ENCODE measurements at places on chromosomes 5 and 9.

- no peak for DNase-seq
These were observed 294.2 kb upstream of the CYLC2 start for GRCh38 chr9:102700936-102701335.

DNA sequence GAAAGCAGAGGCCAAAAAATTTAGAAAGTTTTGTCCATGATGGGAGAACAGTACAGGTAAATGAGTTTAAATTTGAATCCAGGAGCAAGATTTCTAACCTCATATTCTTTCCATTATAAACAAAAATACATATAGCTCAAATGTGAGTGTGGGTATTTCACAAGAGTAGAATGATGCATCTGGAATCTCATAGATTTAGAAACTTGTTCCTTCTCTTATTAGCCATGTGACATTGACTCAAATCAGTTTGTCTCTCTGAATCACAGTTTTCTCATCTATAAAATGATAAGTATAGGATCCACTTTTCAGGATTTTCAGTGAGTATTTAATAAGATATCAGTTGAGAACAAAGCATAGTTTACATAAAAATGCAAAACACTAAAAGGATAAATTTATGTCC is 436.3 kb upstream of the PAPPA start:
- DNase-seq = no peak

DNA sequence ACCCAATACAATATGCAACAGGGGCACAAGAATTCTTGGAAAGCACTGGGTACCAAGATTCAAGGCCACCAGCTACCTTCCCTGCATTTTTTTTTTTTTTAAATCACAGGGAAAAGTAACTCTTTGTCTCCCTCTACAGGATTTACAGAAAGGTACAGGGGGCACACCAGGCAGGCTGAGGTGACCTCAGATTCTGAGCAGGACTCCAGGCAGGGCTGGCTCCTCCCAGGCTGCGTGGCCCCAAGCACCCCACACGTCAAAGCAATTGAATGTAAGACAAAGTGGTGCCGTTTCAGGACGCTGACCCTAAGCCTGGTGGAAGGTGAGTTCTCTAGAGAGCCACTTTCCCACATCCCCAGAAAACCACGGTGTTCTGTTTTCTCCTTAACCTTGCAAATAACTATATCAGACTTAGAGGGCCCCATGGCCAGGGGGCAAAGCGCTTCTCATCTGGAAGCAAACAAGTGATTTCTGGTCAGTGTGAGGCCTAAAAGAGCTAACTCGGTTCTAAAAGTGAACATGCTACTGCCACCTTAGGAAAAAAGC is 222.6 kb downstream of the ROR2 start:
- DNase-seq = no peak

DNA sequence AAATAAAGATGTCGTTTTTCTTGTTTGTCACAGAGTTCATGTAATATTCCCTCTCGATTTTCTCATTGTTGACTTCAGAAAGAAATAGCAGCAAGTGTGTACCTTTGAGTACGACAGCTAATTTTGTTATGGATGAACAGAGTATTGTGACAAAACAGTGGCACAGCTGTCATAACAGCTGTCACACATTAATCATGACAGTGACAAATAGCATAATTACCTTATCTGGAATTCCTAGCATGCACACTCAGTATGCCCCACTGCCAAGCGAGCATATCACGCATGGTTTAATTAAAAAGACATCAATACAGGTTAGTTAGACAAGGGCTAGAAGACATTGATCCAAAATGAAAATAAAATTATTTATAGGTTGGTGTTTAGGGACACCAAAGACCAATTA is 375.1 kb downstream of the SPATA31D1 start:
- peak; percentile 50 for DNase-seq

- DNase-seq = no peak
These were observed 57.9 kb downstream of the ARHGAP26 start for GRCh38 chr5:142827934-142828576.

GRCh38 chr5:73709536-73710129 is 83.6 kb downstream of the ARHGEF28 start:
- no peak for DNase-seq

- no peak for DNase-seq
These were observed 26.9 kb upstream of the CEP120 start for GRCh38 chr5:123450114-123450513.

DNA sequence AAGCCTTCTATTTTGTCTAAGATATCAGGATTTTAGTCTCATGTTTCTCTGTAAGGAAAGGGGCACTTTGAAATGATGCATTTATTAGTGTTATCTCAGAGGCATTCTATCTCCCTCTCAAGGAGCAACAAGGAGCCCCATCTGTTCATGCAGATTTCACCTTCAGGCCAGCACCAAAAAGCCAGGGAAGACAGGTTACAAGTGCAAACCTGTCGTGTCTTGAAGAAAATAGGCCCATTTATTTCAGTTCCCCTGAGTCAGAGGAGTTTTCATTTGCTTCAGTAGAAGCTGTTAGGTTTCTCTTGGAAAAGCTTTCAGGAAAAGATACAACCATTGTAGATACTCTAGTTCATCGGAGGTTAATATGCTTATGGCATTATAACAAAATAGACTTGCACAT is 97.2 kb downstream of the SPOCK1 start:
- no peak for DNase-seq

- DNase-seq = no peak
These were observed 128.1 kb upstream of the OTULINL start for GRCh38 chr5:14453481-14453880.

- DNase-seq = no peak
These were observed 643.4 kb downstream of the CCDC171 start for GRCh38 chr9:16196206-16196605.

GRCh38 chr9:4690144-4690543 is 10.8 kb downstream of the CDC37L1 start:
- DNase-seq = no peak

DNA sequence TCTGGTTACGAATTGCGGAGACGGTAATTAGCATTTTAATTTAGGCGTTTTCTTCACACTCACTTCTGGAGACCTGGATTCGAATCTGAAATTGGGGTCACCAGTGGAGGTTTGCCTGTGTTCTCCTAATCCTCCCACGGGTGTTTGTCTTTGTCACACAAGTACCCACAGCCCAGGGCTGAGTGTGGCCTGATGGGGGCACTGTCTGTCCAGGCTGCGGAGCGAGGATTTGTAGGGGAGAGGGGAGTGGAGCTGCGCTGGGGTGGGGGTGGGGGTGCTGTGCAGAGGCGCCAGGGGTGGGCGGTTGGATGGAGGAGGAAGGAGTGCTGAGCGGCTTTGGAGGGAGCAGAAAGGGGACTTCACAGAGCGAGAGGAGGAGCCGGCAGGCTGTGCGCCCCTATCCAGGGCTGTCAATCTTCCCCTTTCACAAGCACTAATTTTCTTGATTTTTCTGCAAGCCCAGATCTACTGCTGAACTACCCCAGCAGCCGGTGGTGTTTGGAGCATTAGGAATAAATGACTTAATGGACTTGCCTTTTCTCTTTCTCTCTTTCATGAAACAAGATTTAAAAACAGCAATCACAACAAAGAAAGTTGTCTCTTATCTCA is 53.1 kb downstream of the TSPAN17 start:
- DNase-seq = no peak

GRCh38 chr9:12961276-12961809 is 186.5 kb downstream of the LURAP1L start:
- DNase-seq = no peak

DNA sequence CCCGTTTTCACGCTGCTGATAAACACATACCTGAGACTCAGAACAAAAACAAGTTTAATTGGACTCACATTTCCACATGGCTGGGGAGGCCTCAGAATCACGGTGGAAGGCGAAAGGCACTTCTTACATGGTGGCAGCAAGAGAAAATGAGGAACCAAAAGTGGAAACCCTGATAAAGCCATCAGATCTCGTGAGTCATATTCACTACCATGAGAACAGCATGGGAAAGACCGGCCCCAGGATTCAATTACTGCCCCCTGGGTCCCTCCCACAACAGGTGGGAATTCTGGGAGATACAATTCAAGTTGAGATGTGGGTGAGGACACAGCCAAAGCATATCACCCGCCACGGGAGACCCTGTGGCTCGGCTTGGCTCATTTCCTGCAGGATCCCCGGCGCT is 20.2 kb downstream of the EXD3 start:
- no peak for DNase-seq

DNA sequence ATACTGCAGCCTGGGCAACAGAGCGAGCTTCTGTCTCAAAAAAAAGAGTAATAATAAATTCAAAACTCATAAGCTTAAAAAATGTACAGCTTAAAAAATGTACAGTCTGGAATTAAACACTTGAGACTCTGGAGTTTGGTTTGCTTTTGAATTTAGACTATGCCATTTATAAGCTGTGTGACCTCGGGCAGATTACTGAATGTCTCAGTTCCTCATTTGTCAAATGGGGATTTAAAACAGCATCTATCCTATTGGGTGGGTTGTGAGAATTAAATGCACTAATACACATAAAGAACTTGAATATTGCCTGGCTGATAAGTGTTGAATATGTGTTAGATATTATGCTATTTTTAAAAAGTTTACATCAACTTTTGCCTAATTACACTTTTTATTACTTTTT is 98.4 kb downstream of the SCAMP1 start:
- no peak for DNase-seq

DNA sequence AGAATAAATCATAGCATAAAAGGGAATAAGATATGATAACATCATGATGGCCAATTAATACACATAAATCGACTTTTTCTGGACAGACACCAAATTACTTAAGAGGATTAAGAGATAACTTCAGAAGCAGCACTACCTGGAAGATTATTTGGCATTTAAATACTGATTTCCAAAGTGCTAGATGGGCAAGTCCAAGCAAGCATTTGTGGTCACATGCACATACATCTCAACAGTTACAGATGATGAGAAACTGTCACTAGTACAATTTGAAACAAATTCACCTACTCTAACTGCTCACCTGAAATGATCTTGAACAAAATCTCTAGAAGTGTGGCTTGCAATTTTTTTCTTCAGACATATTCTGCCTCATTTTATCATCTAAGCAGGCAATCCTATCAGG is 26.8 kb upstream of the RASGEF1C start:
- DNase-seq = no peak

DNA sequence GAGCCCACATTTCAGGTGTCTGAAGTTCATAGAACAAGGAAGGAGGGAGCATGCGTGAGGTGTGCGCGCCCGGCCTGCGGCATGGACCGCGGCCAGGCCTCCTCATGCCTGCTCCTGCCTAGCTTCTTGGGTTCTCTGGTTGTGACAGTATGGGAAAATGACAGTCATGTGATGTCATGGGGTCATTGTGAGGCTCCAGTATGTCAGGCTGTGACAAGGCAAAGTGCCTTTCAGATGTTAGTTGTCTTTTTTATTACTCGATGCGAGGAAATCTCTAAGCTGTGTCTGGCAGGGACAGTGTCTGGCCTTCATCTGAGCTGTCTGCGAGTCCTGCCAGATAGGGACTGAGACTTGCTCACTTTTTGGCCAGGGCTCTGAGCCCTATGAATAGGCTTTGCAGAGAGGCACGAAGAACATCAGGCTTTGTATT is 13.3 kb downstream of the UCK1 start:
- DNase-seq = no peak

DNA sequence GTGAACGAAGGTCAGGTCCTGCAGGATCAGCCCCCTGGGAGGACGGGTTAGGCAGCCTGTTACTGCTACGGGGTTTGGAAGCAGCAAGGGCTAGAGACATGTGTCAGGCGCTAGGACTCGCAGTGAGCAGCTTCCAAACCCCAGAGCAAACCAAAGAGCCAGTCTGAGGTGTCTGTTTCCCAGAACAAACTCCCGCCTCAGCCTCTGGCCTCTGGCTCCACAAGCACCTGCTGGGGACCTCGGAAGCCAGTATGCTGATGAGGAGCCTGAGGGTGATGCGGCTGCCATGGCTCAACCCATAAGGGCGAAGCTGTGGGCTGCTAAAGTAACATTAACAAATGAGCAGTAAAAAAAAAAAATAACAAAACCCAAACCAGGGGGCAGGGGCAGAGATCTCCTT is 35.0 kb downstream of the PRRT1B start:
- no peak for DNase-seq

DNA sequence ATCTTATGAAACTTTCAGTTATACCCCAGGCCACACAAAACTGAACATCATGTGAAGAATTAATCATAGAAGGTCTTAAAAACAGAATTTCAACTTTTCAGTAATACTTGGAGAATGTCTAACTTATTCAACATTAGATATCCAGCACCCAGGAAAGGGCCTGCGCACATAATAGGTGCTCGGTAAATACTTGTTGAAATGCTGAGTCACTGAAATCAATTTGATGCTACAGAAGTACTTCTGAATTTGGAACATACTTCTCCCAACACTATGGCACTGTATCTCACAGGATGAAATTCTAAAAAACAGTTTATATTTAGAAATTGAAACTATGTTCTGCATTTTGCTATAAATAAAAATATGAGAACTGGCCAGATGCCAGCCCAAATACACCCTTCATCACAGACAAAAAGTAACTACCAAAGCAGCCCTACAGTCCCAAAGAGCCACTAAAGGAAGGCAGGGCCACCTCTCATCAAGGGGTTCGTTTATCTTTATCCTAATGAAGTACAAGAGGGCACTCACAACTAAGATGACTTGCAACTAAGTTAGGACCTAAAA is 26.5 kb downstream of the MRPS27 start:
- DNase-seq = no peak

DNA sequence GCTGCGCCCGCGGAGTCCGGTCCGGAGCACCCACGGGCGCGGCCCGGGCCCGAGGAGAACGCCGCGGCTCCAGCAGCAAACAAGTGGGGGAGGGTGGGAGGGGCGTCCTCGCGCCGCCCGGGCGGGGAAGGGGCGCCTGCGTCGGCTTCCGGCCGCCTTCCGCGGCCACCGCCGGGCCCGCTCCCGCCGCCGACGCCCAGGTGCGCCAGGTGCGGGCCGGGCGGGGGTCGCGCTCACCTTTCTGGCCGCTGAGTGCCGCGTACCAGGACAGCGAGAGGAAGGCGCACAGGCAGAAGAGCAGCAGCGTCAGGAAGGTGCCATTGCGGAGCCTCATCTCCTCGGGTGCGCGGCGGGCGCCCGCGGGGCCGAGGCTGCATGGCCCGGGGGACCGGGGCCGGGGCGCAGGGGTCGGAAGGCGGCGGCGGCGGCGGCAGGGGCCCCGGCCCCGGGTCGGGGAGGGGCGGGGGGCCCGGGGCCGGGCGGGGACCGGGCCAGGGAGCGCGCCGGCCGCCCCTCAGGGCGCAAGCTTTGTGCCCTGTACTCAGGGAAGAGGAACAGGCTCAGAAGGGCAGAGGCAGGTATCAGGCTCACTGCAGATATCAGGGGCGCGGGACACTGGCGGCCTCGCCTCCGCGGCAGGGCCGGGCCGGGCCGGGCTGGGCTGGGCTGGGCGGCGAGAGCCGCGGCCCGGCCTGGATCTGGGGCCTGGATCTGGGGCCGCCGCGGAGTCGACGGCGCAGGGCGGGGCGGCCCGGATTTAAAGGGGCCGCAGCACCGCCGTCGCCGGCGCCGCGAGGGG is at the start of gene MGAT4B:
MGAT4B (minus strand) TSS at position 617 of the 799 bp plus-strand sequence; CDS start at position 334, 283 bp downstream.
- DNase-seq = no peak

- DNase-seq = no peak
These were observed 3.8 kb upstream of the ZNF782 start for GRCh38 chr9:96858018-96858573.

GRCh38 chr5:124337996-124338395 is 408.4 kb downstream of the ZNF608 start:
- no peak for DNase-seq

GRCh38 chr9:20513126-20513913 is 109.0 kb downstream of the MLLT3 start:
- no peak for DNase-seq

Measured in NCI-H1436 treated with DMSO at 0.1 percent for 48 hours (cell line).